Activated naive CD4-positive, alpha-beta T cell treated with anti-CD3 and anti-CD28 coated beads for 36 hours (primary cell): ENCODE measurements at places on chromosomes 12 and 14.
A peak's percentile ranks its signal among the peaks of the same experiment; 100 is the strongest.

GRCh38 chr12:23083267-23083666 lies 458.3 kb downstream of the ETNK1 start:
- no peak for DNase-seq

DNA sequence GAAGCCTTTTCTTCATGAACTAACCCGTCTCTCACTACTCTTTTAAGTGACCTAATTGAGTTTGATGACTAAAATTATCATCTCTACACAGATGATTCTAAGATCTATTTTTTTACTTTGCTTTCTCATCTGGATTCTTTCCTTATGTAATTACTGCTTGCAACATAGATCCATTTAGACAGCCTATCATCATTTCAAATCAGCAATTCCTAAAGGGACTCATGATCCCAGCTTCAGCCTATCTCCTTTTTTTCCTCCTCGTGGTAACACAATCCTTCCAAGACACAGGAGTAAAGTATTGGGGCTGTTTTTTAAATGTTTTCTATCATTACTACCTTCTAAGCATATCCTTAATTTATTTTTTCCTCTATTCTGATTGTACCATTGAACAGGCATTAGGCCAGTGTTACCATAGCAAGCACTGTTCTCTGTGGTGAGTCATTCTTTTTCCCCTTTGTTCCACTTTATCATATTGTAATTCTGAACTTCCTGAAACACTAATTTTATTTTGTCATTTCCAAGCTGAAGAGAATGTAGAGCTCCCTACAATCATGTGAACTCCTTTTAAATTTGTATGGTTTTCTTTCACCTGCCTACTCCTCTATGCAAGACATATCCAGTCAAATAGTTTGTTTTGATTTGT lies 190.4 kb upstream of the FAR2 start:
- DNase-seq, result no peak

- peak; percentile 33 for DNase-seq
Measured at GRCh38 chr14:68476212-68477109, 316.4 kb downstream of the ZFP36L1 start.

GRCh38 chr12:40691913-40692764 lies at the start of gene CNTN1:
CNTN1 (plus strand) TSS chr12:40692439.
- DNase-seq, result no peak

DNA sequence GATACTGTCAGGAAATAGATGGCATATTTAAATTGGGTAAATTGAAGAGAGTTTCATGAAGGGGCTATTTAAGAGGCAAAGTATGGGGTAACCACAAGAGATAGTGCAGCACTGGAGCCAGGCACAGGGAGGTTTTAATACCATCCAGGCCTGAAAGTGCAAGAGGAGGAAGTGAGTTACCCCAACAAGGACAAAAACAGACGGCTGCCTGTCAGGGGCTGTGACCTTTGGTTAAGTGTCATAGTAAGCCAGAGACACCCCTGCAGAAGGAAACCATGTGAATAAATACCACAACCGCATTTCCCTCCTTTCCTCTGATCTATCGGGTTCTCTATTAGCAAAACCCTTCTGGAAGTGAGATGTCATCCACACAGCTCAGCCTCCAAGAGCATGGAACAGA lies 122.0 kb upstream of the DHRS4 start:
- no peak for DNase-seq

DNA sequence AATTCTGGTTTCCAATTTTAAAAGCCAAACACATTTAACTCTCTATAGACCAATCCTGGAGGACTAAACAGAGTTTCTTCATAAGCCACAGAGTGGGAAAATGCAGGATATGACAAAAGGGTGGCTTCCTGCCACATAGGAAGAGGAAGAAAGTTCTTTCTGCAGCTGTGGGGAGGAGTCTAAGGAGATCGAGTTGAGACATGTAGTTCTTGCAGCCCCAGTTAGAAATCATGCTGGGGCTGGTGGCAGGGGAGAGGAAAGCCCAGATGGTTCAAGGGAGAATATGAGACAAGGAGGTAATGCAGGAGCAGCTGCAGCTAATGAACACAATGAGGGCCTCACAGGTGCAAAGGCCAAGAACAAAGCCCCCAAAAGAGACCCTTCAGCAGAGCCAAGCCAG lies 85.0 kb upstream of the ARID2 start:
- DNase-seq, result peak; percentile 10

GRCh38 chr12:111448266-111448830 lies 42.6 kb downstream of the SH2B3 start:
- DNase-seq, result no peak

- no peak for DNase-seq
Measured at GRCh38 chr14:90451961-90452360, 55.1 kb downstream of the CALM1 start.

DNA sequence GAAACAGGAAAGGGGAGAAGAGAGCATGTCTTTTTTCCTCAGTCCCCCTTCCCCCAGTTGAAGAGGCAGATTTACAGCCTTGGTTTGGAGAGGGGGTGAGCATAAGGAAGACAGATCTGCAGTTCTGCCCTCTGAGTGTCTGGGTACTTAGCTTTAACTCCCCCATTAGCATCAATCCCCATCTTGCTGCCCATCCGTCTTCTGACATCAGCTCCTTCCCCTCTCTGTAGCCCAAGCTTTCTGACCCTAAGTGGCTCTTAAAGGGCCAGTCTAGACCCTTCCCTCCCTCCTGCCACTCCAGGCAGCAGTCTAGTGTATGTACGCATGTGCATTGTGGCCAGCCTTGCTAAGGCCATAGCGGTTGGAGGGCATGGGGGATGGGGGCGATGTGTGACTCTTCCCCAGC lies 7.3 kb downstream of the GPR84 start:
- no peak for DNase-seq

- peak; percentile 55 for DNase-seq
Measured at GRCh38 chr14:76876076-76876475, 49.9 kb downstream of the LRRC74A start.

DNA sequence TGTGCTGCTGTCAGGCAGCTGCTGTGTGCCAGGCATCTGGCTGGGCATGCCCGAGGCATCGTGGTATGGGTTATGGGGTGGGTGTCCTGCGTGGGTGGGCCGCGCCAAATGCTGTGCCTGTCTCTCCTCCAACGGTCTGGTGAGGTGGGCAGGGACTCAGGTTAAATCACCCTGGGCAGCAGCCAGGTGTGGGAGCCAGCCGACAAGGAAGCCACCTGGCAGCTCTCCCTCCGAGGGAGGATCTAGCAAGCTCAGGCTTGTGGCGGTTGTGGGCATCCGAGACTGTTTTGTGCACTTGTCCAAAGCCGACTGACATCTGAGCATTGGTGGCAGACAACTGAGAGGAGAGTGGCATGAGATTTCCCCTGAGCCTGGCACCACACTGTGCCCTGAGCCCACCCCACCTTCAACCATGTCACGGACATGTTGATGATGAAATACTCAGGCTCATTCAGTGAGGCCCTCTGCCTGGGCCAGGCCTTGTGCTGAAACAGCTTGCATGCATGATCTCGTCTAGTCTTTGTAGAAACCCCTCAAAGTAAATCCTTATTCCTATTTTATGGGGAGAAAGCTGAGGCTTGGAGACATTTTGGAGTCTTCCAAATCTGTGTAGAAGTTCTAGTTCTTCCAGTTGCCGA lies 181.8 kb upstream of the MYL2 start:
- DNase-seq, result no peak

GRCh38 chr12:91630083-91630482 lies 447.5 kb upstream of the DCN start:
- DNase-seq, result no peak

GRCh38 chr12:32062881-32063280 lies 43.8 kb upstream of the BICD1 start:
- DNase-seq, result no peak

GRCh38 chr12:47188576-47189441 lies 109.0 kb upstream of the AMIGO2 start:
- no peak for DNase-seq

DNA sequence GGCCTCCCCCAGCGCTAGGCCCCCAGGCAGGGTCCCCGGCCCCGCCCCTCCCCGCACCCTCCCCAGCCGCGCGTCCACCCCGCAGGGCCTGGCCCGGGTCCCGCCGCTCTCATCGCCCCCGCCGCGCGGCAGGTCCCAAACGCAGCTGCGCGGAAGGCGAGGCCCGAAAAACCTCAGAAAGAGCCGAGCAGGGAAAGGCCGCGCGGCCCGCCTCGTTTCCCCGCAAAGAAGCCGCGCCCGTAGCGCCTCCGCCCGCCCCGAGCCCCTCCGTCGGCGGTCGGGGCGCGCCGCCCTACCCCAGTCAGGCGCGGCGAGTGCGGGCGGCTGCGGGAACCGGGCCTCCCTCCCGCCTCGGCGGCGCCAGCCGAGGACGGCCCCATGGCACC lies 324 bp downstream of the POLE start:
- DNase-seq, result no peak

DNA sequence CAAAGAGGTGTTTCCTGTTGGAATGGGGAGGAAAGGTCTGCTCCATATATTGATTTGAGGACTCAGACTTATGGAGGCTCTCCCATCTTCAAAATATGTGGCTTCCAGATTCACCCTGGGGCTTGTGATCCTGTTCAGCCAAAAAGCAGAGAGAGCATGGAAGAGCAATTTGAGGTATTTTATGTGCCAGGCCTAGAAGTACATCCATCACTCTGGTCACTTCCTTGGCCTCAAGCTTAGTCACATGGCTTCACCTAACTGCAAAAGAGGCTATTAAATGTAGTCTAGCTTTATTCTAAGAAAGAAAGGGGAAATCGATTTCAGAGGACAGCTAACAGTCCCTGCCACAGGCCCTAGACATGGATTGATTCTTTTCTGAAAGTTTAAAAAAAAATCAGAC lies 86.2 kb downstream of the C12orf50 start:
- no peak for DNase-seq

DNA sequence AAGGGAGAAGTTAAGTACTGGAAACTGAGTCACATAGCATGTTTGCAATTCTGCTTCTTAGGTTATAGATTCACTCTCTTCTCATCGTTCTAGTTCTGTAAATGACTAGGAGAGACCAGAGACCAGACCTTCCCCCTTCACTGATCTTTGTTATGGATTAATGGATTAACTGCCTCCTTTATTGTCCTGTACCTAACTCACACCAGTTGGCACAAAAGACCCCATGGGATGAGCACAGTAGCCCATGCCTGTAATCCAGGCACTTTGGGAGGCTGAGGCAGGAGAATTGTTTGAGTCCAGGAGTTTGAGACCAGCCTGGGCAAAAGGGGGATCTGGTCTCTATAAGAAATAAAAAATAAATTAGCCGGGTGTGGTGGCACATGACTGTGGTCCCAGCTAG lies 20.8 kb downstream of the BCAT1 start:
- DNase-seq, result no peak

- no peak for DNase-seq
Measured at GRCh38 chr12:30977537-30978349, 51.2 kb downstream of the TSPAN11 start.

DNA sequence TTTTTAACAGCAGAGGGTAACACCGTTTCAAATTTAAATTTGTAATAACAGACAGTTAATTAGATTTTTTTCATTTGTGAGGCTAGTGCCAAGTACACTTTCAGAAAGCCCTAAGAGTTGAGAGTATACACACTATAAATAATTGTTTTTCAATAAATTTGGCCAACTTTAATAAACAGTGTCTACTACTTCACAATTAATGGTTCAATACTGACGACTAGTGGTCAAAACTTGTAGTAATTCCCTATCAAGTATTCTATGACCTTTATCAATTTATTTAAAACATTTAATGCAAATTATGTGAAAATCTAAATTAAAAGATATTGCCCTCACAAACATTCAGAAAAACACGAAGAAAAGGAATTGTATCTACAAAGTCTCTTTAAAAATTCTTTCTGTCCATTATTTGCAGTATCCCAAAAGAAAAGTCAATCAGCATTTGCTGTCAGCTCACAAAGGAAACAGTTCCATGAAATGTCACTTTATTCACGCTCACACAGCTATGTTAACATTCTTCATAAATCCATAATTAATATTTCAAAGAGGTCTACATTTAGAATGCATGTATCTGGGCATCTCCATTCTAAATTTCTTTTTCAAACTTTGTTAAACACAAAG lies 91.2 kb downstream of the CEP128 start:
- DNase-seq, result no peak

- no peak for DNase-seq
Measured at GRCh38 chr12:130457215-130457614, 119.5 kb downstream of the PIWIL1 start.

- DNase-seq, result no peak
Measured at GRCh38 chr12:50625029-50625925, 120.5 kb downstream of the DIP2B start.

- no peak for DNase-seq
Measured at GRCh38 chr14:94115058-94115591, 4.6 kb downstream of the IFI27 start.

DNA sequence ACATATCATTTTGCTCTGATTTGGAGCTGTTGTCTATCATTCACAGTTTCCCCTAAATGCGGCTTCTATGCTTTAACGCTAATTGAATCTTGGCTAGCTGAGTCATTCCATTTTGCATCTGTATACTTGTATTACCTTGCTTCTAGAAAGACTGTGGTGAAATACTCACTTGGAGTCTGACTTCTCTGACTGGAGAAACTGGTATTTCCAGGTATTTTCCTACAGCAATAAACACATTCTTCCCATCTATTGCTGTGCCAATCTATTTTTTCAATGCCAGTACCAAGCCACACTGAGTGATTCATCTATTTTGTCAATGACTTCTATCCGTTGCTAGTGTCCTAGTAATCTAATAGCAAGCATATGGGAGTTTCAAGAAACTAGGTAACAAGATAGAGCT lies 76.0 kb upstream of the ST8SIA1 start:
- DNase-seq, result no peak

DNA sequence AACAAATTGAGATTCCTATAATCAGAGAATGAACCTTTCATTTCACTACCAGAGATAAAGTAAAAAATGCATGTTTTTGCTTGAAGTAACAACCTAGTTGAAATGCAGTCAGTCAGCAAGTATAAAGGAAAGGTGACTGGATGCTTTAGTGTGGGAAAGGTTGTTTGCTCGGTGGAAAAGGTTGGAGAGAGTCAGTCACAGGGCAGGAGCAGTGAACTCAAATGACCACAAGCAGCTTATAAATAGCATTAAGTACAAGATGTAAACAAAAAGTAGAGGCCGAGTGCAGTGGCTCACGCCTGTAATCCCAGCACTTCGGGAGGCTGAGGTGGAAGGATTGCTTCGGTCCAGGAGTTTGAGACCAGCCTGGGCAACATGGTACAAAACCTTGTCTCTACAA lies 98.1 kb upstream of the FGD4 start:
- DNase-seq, result no peak

- DNase-seq, result no peak
Measured at GRCh38 chr12:118500299-118500698, 123.9 kb downstream of the SUDS3 start.

DNA sequence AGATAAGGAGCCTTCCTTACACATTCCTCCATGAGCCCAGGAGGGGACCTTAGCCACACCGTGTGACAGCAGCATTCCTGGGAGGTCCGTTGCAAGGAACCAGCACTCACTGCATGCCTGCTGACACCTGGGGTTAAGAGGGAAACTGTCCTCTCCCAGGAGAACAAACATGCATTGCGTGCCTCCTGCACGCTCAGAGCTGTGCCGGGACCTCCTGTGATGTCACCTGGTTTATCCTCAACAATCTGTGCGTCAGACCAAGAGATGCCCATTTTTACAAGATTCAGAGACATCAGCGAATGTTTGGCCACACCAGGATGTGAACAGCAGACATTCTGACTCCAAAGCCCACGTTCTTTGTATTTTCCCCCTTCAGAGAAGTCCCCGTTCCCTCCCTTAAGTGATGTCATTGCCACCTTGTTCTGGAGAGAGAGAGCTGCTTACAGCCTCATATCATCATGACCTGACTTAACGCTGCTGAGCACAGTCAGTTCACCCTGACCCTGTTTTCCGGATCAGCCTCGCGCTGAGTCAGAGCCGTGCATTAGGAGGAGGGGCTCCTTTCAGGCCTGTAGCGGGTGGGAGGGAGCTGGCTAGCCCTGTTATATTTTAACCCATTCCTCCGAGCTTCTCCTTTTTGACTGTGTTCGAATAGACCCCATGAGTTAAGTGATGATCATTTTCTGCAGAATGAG lies 36.2 kb downstream of the TMEM120B start:
- DNase-seq, result peak; percentile 40
